ENCODE measurements at places on chromosomes 5 and 9. TPM values are rescaled to one million over a fixed set of nuclear protein-coding genes. Genes with fewer than 3 reads are reported as not detected.

PCDHA9 gene
- total RNA-seq = 0.21 TPM

TENT4A gene
- total RNA-seq = 29.6 TPM

TMEFF1 gene
- 2.2 TPM for total RNA-seq

FOXD4L6 gene
- total RNA-seq = not detected

EIF4E1B gene
- total RNA-seq = not detected

ENC1 gene
- 37.0 TPM for total RNA-seq

All from Panc1 (cell line).